Breast epithelium (tissue), 4 donors: ENCODE measurements at places on chromosomes 13 and 19. TPM values are rescaled to one million over a fixed set of nuclear protein-coding genes. Genes with fewer than 3 reads are reported as not detected.

DNA sequence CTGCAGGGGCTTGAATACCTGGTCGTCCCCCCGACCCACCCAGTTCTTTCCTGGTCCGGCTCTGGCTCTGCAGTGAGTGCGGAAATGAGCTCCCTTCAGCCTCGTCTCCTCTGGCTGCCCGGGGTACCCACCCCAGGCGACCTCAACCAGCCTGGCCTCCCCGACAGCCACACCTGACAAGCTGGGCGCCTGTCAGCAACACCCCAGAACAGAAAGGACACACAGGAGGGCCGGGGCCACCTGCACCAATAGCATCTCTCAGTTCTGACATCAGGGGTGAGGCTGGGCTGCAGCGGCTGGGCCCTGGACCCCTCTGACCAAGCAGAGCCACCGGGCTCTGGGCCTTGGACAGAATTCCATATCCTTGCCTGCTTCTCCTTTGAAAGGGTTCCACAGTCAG is 19.7 kb downstream of the SUGP1 start:
- DNase-seq: no peak

GRCh38 chr13:99922631-99923404 is 48.7 kb downstream of the ZIC5 start:
- no peak for DNase-seq

The TBC1D17 gene
- 31.8 TPM for total RNA-seq

The PSG3 gene
- not detected for total RNA-seq

DNA sequence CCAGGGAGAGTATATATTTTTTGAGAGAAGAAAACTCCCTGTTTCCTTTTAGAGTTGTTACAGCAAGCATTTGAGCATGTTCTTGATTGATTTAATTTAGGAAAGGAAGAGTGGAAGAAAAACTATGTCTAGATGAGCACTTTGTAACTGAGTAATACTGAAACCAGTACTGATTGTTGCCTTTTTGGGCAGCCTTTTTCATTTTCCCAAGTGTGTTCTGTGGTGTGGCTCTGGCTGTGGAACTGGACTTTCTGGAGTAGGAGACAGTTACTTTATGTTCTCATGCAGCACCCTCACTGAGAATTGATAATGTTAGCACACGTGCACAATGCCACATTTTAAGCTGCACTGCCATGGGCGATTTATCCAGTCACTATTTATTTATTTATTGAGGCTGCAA is 211.5 kb downstream of the LMO7 start:
- no peak for DNase-seq

- no peak for DNase-seq
Measured at GRCh38 chr19:2278459-2279158, 3.4 kb downstream of the PEAK3 start.

DNA sequence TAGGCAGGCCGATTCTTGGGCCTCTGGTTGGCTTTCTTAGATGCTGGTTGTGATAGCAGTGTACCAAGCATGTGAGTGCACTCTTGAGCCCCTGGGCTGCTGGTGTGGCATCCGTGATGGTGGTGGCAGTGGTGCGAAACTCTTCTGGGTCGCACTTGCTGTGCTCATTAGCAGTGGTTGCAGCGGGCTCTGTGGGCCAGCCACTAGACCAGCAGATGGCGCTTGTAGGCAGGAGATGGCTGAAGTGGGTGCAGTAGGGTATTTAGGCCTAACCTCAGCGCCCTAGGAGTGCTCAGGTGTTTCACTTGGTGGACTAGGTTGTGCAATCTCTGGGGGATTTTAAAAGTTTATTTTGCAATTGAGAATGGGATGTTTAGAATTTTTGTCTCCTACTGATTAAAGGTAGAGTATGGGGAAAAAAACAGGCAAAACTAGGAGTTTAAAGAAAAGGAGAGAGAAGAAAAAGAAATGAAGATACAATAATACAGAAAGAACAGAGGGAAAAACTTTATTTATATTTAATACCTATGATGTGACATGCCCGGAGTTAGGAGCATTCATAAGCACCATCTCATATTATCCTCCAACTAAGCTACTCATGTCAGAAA is 4.3 kb upstream of the ZNF17 start:
- peak; percentile 24 for DNase-seq

GRCh38 chr13:112624602-112625430 is 36.9 kb upstream of the TUBGCP3 start:
- no peak for DNase-seq

GRCh38 chr13:95896301-95896700 is 156.9 kb downstream of the UGGT2 start:
- no peak for DNase-seq

The KLK2 gene
- 14.7 TPM for total RNA-seq

DNA sequence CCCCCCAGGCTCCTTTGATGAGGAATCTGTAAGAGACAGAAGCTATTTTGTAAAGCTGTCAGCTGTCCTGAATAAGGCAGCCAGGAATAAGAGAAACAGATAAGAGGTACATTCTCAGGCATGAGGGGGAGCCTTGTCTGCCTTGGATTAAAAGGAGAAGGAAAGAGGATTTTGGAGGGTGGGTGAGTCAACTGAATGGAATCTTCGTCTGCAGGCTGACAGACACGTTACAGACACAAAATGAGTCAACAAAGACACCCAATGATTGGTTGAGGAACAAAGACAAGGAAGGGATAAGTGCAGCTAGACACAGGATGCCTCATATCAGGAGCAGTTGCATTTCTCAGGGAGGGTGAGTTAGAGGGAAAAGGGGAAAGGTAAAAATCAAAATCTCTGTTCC is 162.5 kb downstream of the OLFM4 start:
- no peak for DNase-seq

DNA sequence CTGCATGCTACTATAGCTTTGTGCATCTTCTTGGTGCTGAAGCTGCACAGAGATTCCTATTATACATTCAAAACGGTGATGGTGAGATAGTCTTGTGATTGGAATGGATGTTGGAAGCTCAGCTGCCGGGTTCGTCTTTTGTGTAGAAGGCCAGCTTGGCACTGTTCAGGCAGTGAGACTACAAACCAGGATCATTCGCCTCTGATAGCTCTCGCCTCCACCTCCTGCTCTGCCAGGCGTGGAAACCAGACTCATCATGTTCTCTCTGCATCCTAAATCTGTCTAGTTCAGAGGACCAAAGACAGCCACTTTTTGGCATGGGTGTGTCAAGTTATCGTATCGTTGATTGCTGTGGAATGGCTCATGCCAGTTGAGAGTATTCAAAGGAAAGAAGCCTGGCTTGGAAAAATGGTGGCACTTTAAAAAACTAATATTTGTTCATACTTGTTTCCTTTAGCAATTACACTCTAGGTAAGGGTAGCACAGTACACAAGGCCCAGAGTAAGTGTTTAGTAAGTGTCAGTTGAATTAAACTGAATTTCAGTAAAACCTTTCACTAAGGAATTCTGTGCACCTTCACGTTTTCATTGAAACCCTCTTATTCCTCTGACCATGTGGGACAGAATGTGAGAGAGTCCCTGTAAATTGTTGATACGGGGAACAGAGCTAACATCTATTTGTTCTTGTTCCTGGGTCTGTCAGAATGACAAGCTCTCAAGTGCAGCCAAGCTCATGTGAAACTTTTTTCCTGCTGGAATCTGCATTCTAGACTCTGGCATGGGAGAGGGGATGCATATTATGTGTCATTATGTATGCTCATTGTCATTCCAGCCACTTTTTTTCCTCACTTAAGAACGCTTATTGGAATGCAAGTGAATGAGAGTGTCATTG is 69.8 kb downstream of the DPY19L3 start:
- no peak for DNase-seq

DNA sequence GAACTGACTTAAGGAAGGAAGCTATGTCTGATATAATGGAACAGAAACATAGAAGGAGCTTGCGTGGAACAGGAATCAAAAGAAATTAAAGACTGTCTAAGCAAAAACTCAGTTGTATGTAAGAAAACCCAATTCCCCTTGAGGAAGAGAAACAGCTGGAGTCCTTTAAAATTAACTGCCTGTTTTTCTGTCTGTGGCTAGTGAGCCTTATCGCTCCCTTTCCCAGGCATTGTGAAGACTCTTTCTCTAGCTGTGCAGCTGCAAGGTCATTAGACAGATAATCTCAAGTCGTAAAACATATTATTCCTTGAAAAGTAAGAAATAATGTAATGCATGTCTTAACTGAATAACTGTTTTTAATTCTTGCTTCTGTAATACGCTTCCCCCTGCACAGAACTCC is 39.7 kb upstream of the IGSF23 start:
- no peak for DNase-seq

DNA sequence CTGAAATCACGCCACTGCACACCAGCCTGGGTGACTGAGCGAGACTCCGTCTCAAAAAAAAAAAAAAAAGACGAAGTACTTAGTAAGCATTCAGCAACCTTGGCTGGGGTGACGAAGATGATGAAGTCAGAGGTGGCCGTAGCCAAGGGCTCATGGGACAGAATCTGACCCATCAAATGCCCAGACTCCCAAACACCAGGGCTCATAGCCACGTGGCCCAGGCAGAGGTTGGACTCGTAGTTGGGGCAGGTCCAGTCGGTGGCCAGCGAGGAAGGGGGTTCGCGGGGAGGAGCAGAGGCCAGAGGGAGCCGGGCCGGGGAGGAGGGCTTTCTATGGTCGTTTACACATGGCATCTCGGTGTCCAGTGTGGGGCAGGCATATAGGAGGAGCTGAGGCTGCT is 52.1 kb upstream of the EHD2 start:
- no peak for DNase-seq

DNA sequence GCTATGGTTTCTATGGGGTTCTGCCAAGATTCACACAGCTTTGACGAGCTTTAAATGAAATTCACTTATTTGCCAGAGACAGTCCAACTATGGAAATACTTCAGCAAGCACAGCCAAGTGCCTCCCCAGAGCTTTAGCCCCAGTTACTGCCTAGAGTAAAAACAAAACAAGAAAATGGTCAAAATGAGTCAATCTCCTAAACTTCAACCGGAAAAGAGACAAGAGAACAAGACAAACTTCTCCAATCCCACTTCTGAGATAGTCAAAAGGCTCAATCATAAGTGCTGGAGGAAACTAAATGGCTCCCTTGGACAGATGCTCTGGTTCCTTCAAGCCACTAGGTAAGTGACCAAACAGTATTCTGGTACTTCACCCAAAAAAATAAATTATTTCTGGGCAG is 65.8 kb downstream of the KATNAL1 start:
- DNase-seq: no peak

The NECTIN2 gene
- total RNA-seq: 28.0 TPM

GRCh38 chr19:3746371-3747056 is 15.0 kb downstream of the APBA3 start:
- DNase-seq: no peak

GRCh38 chr19:18424122-18424889 is 5.1 kb downstream of the SSBP4 start:
- no peak for DNase-seq

DNA sequence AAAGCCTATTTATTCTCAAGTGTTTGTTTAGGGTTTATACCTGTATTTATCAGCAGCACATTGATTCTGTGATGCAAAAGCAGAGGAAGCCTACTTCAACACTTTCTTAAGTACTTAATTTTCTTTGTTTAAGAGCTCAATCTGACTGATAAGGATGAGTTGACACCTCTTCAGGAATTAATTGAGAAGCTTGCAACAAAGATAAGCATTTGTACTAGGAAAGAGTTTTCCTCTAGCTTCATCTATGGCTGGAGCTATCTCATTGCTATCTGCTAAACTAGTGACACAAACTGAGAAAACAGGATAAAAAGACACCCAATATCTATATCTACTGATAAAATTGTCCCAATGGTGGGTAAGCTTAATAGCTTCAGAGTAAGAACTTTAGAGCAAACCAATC is 170.1 kb upstream of the SLITRK6 start:
- no peak for DNase-seq

DNA sequence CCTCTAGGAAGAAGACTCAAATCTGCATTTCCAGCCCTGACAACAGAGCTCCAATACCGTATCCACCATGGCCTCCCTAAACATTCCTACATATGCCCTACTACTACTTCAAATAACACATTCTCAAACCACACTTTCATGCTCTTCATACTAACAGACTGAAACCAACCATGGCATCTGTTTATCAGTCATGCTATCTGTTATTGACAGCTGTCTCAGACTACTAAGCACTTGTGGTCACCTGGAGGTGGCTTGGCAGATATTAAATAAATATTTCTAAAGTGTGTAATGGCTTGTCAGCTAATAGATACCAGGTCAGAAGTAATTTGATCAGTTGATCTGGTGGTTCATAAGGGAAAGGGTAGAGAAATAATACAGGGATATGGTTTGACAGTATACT is 489.1 kb downstream of the DIAPH3 start:
- no peak for DNase-seq

The ALOX5AP gene
- 37.9 TPM for total RNA-seq

GRCh38 chr13:112453874-112454647 is 77.9 kb downstream of the SPACA7 start:
- no peak for DNase-seq

DNA sequence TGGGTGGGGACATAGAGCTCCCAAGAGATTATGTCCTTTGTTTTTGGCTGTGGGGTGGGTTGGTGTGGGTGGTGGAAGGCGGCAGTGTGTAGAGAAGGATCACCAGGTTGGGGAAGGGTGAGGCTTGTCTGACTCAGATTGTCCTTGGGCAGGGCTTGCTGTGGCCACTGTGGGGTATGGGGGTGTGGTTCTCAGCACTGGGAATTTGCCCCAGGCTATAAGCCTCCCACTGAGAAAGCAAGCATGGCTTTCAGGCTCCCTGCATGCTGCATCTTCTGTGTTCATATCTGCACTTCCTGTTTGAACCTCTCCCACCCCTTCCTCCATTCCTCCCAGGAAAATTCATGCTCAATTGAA is 34.9 kb downstream of the DNAJC15 start:
- no peak for DNase-seq

The ZNF77 gene
- total RNA-seq: 2.2 TPM

DNA sequence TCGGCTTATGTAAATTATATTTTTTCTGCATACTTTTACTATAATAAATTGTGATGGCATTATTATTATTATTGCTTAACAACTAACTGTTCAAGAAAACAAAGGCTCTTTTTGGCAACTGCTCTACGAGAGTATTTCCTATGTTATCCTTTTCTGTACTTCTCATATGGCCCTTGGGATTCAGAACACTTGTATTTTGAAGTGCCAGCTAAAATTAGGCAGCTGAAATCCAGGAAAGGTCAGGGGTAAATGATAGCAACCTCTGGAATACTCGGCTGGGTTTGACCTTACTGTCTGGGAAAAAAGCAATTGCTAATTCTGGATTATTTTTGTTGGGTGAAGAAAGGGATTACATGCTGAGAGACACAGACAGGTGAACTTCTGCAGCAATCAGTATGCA is 23.9 kb downstream of the EDNRB start:
- DNase-seq: no peak

The CLEC17A gene
- total RNA-seq: not detected

The SYT5 gene
- total RNA-seq: under 0.01 TPM

- no peak for DNase-seq
Measured at GRCh38 chr13:76928456-76928855, 19.9 kb upstream of the ACOD1 start.

The RNASEH2A gene
- 5.2 TPM for total RNA-seq

GRCh38 chr19:355134-355533 is 10.5 kb upstream of the MIER2 start:
- no peak for DNase-seq

DNA sequence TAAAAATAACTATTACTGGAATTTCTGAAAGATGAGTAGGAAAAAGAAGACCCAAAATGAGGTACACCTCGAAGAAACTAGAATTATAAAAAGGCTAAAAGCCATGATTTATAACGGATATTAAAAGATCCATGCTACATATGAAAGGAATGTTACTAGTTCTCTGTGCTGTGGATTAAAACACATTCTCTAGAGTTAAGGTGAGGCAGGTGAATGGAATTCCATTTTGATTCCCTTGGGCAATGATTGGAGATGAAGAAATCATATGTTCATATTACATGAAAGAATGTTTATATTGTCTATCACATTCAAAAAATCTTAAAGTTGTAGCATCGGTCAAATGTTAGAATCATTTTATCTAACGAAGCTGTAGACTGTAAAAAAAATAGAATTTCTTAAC is 783.7 kb downstream of the PCDH9 start:
- DNase-seq: no peak
